ENCODE measurements at places on chromosomes 2 and 18.
A peak's percentile ranks its signal among the peaks of the same experiment; 100 is the strongest.

DNA sequence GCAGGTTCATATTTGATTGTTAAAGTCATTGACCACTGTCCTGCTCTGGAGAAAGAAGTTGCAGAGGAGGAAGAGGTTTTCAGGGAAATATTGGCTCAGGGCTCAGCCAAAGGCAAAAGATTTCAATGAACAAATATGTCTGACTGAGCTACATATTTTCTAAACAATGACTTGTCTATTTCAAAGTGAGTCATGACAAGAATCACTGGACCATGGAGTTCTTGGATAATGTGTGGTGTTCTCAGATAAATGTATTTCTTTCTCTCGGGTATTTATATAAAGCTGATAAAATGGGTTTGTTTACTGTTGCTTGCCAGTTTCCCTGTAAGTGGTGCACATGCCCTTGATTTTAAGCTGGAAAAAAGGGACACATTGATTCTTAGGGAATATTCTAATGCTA, 34.3 kb upstream of the RMP24 start:
- no peak for DNase-seq

DNA sequence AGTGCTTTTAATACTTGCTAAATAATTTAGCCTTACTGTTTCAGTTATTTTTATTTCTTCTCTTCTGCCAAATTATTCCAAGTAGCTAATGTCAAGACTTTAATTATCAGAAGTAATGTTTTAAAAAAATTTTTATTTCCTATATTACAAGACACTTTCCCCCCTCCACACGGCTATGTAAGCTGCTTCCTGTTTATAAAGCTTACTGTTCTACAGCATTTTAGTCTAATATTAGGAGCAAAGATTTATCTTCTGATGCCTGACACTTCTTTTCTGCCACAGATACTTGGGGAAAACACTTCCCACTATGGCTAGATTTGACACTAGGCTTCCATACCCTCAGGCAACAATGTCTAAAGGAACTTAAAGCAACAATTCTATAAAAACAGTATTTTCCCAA, 62.3 kb downstream of the ROCK1 start:
- no peak for DNase-seq

GRCh38 chr2:163800951-163801381, 65.2 kb upstream of the FIGN start:
- DNase-seq: peak; percentile 88

GRCh38 chr2:181124497-181124896, 144.1 kb downstream of the UBE2E3 start:
- DNase-seq: peak; percentile 27

All from fibroblast of skin of right quadriceps (primary cell).